ENCODE measurements at places on chromosomes 6 and 20.

- DNase-seq = no peak
These were observed 164.1 kb upstream of the ECI2 start for GRCh38 chr6:4299476-4299875.

- no peak for DNase-seq
These were observed 495.7 kb upstream of the JARID2 start for GRCh38 chr6:14750059-14750661.

GRCh38 chr20:20548527-20549266, 163.7 kb downstream of the RALGAPA2 start:
- no peak for DNase-seq

DNA sequence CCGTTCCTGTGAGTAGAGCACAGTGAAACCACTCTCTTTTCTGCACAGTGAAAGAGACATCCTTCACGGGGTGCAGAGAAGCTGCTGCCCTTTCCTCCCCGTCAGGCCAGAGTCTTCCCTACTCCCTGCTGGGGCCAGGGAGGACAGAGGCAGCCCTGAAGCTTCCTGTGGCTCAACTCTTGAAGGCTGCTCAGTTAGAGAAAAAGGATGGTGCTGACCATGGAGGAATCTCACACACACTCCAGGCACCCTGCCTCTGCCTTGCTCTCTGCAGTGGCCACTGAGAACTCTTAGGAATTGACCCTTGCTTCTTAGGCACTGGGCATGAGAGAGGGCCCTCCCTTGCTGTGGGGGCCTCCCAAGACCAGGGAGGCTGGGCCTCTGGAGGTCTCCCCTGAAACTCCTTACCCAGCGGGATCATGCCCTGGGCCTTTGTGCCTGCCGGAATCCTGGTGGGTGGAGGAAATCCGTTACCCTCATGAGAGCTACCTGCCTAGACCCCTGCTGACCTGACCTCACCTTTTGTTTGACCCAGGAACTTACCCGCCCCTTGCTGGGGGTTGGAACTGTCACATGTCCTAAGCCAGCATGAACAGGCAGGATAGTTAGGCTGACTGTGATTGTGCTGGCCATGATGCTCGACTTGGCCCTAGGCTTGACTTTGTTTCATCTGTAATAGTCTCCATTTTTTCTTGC, 65.0 kb upstream of the CD93 start:
- no peak for DNase-seq

All from naive thymus-derived CD4-positive, alpha-beta T cell (primary cell).